ENCODE measurements at places on chromosomes 7 and 10.

DNA sequence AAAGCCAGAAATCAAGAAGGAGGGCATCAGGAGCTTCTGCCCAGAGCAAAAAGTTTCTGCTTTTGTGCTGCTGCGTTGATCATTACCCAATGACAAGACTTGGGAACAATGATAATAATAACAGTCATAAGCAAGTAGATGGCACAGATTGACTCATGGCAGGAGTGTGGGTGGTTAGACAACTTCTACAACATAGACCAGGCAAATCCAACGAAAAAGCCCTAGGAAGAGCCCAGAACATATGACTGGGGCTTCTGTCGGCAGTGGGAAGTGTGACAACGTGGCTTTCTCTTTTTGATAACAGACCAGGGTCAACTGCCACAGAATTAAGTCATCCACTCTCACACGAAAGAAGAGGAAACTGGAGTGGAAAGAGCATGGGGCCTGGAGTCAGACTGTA lies 85.4 kb upstream of the TRIL start:
- DNase-seq, result no peak

GRCh38 chr10:47340608-47341170 lies 7.5 kb upstream of the RBP3 start:
- peak; percentile 64 for DNase-seq

GRCh38 chr10:110539091-110539490 lies 28.4 kb upstream of the SMC3 start:
- no peak for DNase-seq

DNA sequence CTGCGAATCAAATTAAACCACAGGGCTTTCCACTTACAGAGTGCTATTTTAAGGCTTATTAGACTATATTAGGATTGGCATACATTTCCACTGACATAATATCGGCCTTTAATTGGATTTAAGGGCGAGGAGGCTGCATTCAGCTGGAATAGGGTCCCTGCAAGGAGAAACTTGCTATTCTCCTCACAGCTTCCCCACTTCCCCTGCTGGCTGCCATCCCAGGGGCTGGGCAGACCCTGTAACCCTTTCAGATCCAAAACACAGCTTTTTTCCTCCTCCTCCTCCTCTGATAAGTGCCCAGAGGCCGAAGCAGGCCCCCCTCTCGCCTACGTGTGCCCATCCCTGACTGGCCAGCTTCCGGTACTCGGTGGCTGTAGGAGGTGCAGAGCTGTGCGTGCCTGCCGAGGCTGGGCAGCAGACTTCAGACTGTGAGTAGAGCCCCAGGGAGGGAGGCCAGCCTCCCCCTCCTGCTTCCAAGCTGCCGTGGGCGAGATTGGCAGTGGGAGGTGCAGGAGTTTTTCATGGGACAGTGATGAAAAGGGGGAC lies 224.2 kb downstream of the PLXNA4 start:
- no peak for DNase-seq

- no peak for DNase-seq
These were observed 377.7 kb upstream of the KLF6 start for GRCh38 chr10:4162571-4163286.

DNA sequence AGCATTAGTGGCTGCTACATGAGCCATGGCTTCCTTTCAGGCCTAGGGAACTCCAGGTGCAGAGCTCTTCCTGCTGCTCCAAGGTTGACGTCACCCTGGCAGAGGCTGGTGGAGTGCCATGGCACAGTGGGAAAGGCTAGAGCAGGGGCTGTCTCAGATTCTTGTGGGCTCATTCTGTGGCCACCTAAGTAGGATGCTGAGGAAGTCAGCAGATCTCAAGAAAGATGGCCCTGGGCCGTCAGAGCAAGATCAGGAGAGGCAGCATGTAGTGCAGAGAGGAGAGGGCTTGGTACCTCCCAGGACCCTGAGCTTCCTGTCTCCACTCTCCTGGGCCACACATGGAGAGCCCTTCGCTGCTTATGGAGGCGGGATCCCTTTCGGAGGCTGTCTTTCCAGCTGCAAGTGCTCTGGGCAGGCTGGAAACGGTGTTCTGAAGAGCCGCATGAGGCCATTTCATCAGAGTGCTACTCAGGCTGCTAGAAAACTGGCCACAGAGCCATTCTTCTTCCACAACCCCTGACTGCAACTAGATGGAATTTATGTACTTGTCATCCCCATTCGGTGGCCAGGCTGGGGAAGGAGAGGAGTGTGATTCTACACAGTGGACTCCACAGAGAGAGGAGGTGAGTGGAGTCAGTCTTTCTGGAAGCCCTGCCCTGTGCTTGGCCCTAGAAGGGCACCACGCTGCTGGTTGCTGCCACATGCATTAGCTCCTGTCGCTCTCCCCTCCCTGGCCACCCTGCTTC lies 304.2 kb downstream of the RPS24 start:
- DNase-seq, result no peak

DNA sequence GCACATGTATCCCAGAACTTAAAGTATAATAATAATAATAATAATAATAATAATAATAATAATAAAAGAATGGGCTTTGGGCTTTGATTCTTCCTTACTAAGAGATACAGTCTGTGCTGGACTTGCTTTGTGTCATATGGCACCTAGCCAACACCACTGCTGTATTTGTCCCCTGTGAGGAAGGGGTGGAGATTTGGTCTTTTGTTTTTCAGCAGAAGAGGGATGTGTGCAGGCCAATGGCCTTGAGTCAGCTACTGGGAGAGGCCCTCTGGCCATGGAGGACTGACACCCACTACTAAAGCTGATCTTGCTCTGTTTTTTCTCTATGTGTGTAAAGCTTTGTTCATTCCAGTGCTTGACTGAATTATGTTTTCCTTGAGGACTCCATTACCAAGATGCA lies 573.0 kb upstream of the PCDH15 start:
- no peak for DNase-seq

DNA sequence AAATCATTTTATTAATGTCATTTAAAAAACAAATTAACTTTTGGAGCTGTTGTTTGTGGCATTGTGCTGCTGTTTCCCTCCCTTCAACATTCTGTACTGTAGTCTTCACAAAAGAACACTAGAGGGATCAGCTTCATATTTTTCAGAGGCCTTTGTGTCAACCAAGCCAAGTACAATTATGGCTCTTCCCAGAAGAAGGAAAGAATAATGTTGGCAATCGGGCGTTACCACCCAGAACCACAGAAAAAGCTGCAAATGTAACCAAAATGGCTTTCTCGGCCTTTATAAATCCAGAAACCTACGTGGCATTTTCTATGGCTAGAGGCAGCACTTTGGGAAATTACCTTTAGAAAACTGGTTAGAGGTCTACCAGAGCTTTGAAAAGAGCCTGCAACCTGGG lies 98.8 kb upstream of the COL1A2 start:
- peak; percentile 79 for DNase-seq

DNA sequence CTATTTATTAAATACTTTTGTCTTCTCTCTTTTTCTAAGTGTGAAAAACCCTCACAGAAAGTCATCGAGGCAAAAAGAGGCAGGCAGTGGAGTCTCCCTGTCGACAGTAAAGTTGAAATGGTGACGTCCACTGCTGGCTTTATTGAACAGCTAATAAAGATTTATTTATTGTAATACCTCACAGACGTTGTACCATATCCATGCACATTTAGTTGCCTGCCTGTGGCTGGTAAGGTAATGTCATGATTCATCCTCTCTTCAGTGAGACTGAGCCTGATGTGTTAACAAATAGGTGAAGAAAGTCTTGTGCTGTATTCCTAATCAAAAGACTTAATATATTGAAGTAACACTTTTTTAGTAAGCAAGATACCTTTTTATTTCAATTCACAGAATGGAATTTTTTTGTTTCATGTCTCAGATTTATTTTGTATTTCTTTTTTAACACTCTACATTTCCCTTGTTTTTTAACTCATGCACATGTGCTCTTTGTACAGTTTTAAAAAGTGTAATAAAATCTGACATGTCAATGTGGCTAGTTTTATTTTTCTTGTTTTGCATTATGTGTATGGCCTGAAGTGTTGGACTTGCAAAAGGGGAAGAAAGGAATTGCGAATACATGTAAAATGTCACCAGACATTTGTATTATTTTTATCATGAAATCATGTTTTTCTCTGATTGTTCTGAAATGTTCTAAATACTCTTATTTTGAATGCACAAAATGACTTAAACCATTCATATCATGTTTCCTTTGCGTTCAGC lies 43.4 kb downstream of the TARP start:
- no peak for DNase-seq

- no peak for DNase-seq
These were observed 163.4 kb upstream of the COL1A2 start for GRCh38 chr7:94231305-94231704.

DNA sequence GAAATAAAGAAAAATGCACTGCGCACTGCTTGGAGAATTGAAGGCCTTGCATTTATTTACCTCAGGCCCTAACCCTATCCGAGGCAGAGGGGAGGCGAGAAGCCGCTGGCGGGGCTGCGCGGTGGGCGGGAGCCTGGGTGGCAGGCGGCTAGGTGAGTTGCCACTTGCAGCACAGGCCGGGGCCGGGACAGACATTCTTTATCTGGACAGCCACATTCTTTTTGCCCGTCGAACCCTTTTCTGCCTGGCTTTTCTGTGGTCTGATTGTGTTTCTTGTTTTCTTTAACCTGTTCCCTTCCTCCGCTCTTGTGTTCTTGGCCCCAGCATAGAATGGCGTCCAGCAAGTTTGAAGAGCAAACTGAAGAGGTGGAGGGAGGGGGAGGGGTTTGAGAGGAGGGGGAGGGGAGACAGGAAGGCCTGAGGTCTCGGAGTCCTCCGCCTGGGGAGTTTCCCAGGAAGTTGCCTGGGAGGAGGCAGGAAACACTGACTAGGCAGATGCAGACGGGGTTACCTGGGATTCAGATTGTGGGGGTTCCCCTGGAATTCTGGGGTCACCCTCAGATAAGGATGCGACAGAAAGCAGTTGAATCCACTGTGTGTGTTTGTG lies 5.1 kb downstream of the SHH start:
- peak; percentile 26 for DNase-seq

DNA sequence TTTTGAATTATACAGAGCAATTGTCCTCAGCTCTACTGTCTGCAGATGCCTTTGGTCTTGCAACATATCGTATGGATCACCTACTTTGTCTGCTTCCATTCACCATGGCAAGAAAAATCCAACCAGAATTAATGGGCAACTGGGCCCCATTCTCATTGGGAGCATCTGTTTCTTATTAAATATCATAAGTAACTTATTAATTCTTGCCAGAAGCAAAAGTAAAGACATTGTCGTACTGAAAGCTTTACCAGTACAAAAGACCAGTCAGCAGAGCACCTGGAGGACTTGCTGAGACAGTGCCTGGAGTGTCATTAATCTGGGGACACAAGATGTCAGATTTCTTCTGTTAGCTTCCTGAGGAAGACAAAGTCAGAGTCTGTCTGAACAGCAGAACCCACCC lies 404.5 kb downstream of the INHBA start:
- DNase-seq, result no peak

GRCh38 chr10:94363251-94363565 lies 469 bp upstream of the NOC3L start:
- DNase-seq, result no peak

DNA sequence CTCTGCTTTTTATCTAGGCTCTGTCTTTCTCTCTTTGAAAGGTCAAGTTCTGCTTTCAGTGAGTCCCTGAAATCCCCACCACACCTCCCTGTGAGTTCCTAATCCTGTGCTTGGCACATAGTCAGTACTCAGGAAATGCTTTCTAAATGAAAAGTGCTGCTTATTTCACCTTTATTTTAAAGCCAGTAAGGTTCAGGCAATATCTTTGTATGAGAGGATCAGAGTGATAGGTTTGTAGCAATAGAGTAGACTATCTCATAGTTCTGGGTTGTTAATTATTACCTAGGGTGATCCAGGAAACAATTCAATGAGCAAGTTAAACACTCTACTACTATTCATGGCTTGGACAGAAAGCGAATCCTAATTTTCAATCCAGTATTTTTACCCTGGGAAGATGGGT lies 7.4 kb upstream of the LAMB1 start:
- no peak for DNase-seq

GRCh38 chr10:126207313-126207771 lies 180.9 kb downstream of the ADAM12 start:
- no peak for DNase-seq

GRCh38 chr7:79452032-79452494 lies 1.4 kb downstream of the MAGI2 start:
- DNase-seq, result peak; percentile 87

- no peak for DNase-seq
These were observed 19.5 kb upstream of the MMP21 start for GRCh38 chr10:125795128-125795527.

DNA sequence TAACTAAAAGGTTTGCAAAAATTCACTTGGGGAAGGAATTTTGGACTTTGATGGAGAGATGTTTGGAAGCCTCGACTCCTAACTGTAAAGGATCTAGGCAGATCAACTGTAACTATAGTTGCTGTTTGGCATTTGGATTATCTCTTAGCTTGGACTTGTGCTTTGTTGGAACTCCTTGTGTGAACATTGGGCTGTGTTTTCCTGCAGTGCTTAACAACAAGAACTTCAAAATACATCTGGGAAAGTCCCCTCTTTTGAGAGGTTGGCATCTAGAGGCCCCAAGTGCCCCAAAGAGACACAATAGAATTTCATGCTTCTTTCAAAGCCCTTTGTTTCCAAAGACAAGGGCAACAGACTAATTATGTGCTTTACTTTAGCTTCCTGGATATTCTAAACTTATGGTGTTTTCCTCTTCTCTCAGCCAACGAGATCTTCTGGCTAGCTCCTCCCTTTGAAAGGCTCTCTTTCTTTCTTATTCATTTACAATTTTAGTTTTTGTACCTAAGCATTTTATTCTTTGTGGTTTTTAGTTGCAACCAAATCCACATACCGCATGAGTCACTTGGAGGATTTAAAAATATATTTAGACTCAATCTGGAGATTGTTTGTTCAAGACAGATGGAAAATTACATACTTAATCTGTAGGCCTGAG lies 11.6 kb downstream of the ABCA13 start:
- DNase-seq, result no peak

- DNase-seq, result no peak
These were observed 18.2 kb upstream of the TSPAN33 start for GRCh38 chr7:129126314-129126713.

- no peak for DNase-seq
These were observed 256.9 kb upstream of the MBL2 start for GRCh38 chr10:53029449-53029848.

GRCh38 chr10:87619705-87620104 lies 40.0 kb upstream of the PAPSS2 start:
- DNase-seq, result no peak

DNA sequence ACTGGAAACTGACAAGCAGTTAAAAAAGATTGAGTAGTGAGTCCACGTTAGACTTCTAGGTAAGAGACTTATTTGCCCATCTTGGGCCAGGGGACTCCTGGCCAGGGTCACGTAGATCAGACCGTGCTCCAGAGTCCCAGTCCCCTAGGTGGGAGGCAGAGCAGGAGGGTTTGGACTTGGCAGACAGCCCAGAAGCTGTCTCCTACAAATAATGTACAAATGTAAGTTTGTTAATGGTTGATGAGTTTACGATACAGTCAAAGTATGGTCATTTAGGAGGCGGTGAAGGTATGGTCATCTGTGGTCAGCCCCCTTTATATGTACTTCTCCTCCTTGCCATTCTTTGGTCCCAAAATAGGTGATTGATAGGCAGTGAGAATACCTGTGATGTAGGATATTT lies 28.2 kb downstream of the INPP5F start:
- DNase-seq, result no peak

DNA sequence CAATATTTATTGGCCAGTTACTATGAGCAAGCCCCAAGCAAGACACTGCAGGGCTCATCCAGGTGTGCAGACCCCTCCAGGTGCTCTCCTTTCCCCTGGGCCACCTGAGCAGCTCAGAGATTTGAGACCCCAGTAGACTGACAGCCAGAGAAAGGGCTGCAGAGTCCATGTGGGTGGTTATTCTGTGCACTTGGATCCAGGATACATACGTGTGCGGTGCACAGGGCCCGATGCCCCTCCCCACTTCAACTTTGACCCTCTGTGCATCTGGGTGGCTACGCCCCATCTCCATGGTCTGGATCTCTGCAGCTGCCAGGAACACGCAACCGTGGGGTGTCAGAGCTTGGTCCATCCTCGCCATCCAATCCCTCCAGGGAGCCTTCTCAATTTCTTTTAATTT lies 72.9 kb downstream of the MKI67 start:
- DNase-seq, result no peak

All from left hindlimb (tissue), 1 donor.